Neural progenitor cell (in vitro differentiated cells): ENCODE measurements at places on chromosomes 4 and X. TPM values are rescaled to one million over a fixed set of nuclear protein-coding genes. Genes with fewer than 3 reads are reported as not detected.

- DNase-seq = no peak
Measured at GRCh38 chrX:81120258-81120935, 81.3 kb downstream of the HMGN5 start.

GRCh38 chrX:70423936-70424675, 992 bp downstream of the GDPD2 start:
- no peak for DNase-seq

- DNase-seq = no peak
Measured at GRCh38 chr4:53273726-53274125, 92.1 kb downstream of the SCFD2 start.

- DNase-seq = no peak
Measured at GRCh38 chr4:167114416-167114971, 119.8 kb downstream of the SPOCK3 start.

DNA sequence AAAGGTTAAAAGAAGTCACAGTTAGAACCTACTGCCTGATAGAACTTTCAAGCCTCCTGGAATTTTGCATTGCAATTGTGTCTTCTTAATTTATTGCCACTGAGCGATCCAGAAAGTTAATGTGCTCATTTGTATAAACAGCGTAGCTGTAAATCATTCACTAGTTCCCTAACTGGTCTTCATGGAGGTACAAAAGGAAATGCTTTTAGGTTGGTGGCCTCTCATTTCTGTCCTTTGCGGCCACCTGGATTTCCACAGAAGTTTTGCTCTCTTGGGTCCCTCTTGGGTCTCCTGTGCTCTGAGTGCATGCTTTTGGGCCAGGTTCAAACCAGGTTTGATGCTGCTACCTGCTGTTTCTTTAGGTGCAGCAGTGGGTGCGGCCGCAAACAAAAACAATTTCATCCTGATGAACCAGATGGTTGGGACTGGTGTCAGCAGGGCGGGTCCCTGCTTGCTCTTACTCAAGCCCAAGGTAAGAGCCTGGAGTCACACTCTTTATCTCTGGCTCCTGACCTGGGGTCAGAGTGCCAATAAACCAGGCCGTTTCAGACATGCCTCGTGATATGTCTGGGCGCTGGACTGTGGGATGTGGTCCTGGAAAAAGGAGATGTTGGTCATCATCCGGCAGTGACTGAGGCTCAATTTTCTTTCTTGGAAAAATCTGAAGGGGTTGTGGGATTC, 270.1 kb downstream of the PTTG2 start:
- DNase-seq = no peak

DNA sequence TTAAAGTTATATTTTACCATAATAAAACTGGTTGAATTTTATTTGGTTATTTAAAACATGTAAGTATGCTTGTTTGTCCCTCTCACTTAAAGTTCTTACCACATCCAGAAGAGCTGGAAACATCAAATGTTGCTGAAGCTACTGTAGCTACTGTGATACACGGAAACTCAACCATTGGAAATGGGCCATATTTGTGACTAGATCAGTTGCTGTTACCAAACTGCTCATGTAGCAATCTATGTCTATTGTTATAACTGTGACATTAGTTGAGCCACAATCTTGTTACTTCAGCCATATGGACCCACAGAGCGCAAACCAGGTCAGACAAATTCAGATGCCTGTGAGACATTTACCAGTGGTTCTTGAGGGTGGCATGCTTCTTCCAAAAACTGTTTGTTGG, 41.6 kb downstream of the NDNF start:
- no peak for DNase-seq

GRCh38 chrX:66042307-66043077, 2.6 kb upstream of the VSIG4 start:
- DNase-seq = no peak

Gene GNRHR
- total RNA-seq = not detected in 2 replicates

DNA sequence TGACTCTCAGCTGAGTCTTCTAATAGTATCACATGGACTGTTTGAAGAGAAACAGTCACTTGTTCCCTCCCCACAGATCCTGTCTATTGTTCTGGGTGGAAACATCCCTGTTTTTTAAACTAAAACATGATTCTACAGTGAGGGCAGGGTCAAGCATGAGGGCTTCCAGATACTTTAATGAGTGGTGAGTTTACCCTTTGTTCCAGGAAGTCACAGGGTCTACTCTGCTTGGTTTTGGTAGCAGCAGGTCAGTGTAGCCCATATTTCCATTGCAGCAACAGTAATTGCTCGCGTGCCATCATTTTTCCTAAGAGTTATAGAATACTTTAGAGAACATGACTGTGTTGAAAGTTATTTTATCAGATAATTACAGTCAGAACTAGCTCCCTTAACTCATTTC, 87.4 kb downstream of the ZNF732 start:
- DNase-seq = no peak

DNA sequence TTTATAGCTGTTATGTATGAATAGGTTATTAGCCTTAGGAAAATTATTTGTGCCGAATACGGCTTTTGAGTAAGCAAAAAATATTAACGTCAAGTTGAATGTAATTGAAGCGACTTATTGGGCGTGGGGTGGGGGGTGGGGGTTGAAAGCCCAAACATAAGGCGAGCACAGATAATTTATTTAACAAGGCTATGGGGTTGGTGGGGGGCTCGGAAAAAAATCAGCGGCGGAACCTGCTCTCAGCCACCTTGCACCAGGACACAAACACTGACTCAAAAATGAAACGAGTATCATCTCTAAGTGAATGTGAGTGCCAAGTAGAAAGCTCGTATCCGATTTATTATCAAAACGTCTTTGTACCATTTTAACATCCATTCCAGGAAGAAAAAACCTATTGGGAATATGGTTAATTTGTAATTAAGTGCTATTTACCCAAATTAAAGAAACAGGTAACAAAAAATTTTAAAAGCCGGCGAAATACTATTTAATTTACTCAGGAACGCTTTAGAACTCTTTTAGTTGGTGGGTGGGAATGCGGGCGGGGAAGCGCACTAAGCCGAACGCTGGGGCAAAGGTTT, 902 bp upstream of the LARP1B start:
- no peak for DNase-seq

GRCh38 chr4:12439633-12440305, 1011.1 kb upstream of the HS3ST1 start:
- DNase-seq = no peak

Gene GAGE2A
- total RNA-seq = not detected in 2 replicates

Gene PDE6B
- total RNA-seq = 4.3 and 19.5 TPM in 2 replicates

DNA sequence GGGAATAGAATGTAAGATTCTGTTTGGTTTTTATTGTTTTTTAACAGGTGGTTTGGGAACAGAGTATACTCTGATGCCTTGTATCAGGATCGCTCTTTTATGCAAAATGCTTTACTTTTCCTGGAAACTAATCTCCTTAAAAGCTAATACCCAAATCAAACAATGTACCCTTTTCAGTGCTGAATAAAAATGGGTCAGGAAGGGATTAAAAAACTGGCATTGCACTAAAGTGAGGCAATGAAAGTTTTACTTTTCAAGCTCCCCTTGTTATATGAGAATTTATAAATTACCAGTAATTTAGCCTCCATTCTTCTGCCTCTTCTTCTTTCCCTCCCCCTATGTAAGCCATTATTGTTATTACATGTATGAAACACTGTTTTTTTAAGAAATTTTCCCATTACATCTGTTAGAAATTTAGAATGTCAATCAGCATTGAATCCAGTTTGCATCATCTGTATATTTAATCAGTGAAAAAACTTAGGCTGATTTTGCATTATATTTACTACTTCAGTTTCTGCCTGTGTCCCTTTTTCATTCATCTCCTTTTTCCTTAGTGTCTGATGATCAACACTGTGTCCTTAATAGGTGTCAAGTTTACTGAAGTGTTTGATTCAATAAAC, 89.7 kb upstream of the NPNT start:
- DNase-seq = no peak

DNA sequence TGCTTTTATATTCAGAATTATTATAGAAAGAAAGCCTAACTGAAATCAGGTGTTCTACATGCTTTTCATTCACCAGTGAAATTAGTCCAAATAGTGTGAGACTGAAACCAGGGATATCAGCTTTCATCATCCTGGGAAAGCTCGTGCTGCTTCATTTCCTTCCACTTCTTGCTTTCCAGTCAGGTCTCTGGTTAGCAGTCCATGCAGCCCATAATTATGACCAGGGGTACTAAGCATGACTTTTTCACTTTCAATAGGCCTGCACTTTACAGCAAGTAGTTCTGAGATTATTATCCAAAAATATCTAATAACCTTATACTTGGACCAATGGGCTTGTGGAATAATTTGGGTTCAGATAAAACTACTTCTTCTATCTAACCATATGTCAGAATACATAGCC, 673.2 kb upstream of the MAGEB2 start:
- no peak for DNase-seq

DNA sequence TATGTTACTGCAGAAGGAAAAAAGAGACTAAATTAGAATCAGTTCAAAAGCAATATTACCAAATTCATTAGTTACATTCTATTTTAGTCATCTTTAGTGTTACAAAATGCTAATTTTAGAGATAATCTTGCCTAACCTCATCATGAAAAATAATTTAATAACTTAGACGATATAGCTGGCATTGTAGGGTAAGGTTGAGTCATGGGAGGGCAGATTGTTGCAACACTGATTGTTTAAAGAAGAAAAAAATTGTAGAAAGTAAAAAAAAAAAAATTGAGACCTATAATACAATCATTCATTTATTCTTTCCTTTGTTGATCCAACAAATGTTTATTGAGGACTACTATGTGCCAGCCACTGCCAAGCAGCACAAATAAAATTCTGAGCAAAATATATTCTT, 330.9 kb downstream of the GBA3 start:
- no peak for DNase-seq

Gene PAGE2
- 0.69 TPM in 1 of 2 replicates, not detected in the other for total RNA-seq

Gene SMARCA5
- 114 and 176 TPM in 2 replicates for total RNA-seq

DNA sequence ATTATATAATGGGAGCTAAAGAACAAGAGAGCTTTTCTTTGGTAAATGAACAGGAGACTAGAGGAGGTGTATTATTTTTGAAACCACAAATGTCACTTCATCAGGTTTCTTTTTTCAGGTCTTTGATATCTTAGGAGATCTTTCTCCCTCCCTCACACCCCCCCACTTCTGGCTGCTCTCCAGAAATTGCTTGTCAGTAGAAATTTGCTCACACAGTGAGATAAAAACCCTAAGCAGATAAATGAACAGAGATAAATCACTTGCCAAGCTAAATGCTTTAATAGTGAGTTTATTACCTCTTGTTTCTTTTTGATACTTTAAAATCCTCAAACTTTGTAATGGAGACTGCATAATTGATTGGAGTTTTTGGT, 421.2 kb upstream of the TENM3 start:
- no peak for DNase-seq

Gene NPY1R
- 4.6 and 7.9 TPM in 2 replicates for total RNA-seq

DNA sequence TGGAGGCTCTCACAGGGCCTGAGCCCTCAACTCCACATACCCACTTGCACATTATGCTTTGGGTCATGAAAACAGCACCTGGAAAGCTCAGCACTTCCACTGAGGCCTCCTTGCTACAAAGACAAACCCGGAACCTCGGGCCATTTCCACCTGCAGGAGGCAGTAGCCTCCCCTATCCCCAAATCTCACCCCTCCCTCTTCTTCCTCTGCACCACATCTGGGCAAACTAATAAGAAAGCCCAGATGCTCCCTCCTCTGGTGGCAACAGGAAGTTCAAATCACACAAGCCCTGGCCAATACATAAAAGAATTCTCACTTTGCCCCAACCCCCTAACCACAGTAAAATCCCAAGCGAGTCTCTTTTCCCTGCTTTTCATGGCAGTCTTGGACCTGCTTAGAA, 136.4 kb downstream of the MAPK10 start:
- peak; percentile 31 for DNase-seq

Gene CXCL9
- not detected in 2 replicates for total RNA-seq

DNA sequence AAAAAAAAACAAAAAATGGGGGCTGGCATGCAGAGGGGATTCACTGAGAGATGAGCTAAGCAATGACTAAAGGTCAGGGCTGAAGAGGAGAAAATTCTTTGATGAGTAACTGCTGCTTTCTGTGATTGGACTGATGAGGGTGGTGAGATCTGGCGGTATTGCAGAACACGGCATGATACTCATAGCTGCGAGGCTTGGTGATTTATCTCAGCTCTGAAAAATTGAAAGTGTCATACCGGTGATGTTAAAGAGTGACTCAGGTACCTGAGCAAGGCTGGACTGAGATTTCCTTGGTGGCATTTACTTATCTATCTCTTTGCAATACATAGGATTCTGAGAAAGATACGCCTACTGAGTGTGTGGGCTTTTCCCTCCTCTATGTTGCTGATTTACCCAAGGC, 204.1 kb upstream of the DDX53 start:
- DNase-seq = no peak

Gene CFAP47
- total RNA-seq = 0.13 and 0.15 TPM in 2 replicates

Gene VAMP7
- total RNA-seq = 33.2 and 43.8 TPM in 2 replicates

Gene UGT2B15
- not detected in 2 replicates for total RNA-seq

DNA sequence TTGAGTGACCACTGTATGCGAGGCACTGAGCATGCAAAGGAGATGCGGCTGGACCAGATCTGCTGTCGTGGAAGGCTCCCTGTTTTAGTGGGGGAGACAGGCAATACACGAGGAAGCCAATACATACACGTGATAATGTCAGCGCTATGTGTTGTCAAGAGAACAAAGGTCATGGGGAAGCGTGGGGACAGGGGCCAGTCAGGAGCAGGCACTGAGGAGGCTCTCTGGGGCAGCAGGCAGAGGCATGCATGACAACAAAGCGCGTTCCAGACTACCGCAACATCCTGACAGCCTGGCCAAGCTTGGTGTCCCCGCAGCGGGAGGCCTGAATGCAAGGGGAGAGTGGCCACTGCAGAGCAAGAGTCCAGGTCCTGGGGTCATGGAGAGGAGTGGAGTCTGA, 61.9 kb downstream of the DCTD start:
- DNase-seq = no peak

DNA sequence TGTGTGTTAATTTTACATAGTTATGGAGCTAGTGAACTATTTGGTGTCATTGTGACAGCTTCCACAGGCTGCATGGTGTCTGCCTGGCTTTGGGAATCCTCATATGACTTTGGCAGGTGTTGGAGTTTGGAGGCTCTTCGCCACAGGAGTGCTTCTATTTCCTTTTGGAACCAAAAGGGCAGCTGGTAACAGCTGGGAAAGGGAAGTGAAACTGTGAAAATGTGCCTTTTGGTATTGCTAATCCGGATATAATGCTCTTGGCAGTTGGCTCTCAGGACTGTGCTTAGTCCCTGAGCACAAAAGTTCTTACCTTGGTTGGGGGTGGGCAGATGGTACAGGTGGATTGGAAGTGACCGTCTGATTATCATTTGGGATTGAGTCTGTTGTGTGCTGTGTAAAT, 18.1 kb downstream of the OFD1 start:
- DNase-seq = no peak

- no peak for DNase-seq
Measured at GRCh38 chr4:42555828-42556227, 101.1 kb downstream of the ATP8A1 start.

Gene HTRA3
- 1.6 and 2.3 TPM in 2 replicates for total RNA-seq

Gene DCAF12L2
- total RNA-seq = 1.6 and 2.4 TPM in 2 replicates

DNA sequence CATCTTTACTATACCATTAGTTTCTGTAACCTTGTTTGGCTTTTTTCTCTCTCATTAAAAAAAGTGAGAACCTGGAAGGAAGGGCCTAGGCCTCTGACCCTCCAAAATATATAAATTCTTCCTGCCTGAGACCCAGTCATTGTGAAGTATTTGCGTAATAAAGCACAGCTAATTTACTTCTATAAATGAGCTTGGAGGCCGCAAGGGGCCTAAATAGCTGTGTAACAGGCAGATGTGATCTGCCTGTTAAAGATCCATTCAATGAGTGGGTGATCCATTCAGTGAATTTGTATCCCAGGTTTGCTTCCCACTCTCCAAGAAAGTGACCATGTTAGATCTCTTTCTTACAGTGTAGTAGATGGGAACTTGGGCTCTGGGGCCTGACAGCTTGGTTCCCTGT, 595 bp upstream of the PYURF start:
- no peak for DNase-seq

GRCh38 chr4:77006753-77007353, 57.3 kb downstream of the SEPTIN11 start:
- no peak for DNase-seq

Gene DMRTC1
- total RNA-seq = not detected in 2 replicates

Gene OCIAD1
- 162 and 260 TPM in 2 replicates for total RNA-seq
